Stimulated activated CD4-positive, alpha-beta T cell treated with anti-CD3 and anti-CD28 coated beads, TNF-alpha, amount 100 ng/mL, for 4 hours (primary cell): ENCODE measurements at places on chromosomes 3 and 15.

GRCh38 chr15:68774120-68774519 is 46.6 kb downstream of the ANP32A start:
- DNase-seq, result no peak

DNA sequence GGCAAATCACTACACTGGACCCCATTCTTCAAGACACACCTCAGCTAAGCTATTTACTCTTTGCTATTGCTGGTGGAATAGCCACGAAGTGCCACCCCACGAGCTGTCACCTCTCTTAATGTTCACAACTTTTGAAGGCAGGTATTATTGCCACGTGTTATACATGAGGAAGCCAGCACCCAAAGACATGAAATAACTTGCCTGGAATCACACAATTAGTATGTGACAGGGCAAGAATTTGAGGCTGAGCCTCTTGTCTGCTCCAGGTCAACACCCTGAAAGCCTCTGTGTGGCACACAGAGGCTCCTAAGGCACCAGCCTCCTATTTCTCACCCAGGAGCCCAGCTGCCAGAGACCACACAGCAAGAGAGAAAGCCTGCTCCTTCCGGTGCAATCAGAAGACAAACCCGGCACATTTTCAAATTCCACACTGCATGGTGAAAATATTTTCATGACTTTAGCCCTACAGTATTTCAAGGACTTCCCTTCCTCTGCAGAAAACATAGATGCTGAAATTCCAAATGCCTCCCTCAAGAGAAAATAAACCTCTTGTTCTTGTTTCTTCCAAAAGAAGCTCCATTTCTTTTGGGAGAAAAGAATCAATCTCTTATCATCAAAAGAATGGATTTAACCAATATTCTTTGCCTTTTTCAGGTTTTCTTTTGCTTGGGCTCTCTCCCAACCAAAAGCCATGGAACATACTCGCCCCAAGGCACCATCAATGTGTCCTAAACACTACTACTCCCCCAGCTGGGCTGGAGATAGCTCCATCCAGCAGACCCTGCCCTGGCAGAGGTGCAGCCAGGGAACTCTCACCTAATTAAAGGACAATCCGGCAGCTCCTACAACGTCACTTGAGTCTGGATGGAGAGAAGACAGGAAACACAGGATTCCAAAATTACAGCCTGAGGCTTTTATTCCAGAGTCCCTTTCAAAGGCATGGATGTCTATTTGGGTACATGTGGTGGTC is 84.7 kb upstream of the THBS1 start:
- no peak for DNase-seq

DNA sequence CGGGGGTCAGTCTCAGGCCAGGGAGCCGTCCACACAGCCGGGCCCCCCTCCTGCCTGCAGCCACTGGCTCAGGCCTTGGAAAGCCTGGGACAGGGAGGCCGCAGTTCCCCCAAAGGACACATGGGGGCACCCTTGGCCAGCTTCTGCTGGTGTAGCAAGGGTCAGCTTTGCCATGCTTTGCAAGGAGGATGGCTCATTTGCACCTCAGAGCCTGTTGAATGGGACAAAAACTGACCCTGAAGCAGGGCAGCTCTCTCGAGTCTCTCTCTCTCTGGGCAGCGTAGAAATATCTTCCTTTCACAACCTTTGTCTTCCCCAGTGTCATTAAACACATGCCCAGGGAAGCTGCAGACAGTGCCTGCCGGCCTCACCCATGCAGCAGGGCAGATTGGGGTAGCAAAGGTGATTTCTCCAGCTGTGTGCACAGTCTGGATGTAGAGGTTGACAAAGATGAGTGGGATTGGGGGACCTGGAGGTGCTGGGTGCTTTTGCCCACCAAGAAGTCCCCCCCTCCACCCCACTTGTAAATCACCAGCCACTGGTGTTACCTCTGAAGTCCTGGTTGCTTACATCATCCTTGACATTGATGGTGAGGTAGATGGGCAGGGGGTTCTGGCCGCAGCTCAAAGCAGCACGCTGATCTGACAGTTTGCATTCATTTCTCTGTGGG is 17.4 kb upstream of the EHD4 start:
- DNase-seq, result peak; percentile 86

DNA sequence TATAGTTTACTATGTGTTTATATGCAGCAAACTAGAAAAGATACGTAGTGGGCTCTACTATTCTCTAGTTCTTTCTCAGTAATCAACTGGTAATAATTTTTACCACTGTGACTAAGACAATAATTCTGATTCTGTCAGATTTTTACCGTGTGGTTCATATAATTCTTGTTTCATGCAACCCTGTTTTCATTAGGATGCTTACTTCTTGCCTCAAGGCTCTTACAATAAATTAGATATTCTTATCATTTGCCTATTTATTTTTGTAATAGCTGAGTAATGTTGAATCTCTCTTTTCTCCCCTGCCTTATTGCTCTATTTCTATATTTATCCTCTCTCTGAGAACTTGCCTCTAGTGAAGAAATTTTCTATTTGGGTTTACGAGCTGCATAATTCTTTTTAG is 524.7 kb downstream of the NAALADL2 start:
- no peak for DNase-seq

- DNase-seq, result no peak
Measured at GRCh38 chr3:119175872-119176756, 2.7 kb downstream of the UPK1B start.

DNA sequence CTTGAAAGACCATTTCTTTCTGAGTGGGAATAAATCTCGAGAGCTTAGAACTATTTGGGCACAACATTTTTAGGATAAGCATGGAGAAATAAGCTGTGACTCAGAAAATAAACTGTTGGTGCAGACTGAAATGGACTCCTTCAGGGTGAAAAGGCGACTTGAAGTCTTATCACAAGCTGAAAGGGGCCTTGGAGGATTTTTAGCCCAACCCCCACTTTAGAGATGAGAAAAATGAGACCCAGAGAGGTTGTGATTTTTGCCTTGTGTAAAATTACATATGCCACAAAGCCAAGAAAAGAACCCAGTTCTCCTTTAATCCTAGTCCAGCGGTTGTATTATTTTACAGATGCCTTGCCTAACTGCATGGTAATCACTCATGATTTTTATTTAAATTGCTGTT is 1.5 kb downstream of the ATP1B3 start:
- DNase-seq, result no peak

GRCh38 chr15:61621146-61621545 is 392.0 kb upstream of the RORA start:
- DNase-seq, result no peak

- no peak for DNase-seq
Measured at GRCh38 chr15:25170113-25170731, 215.4 kb downstream of the SNRPN start.

DNA sequence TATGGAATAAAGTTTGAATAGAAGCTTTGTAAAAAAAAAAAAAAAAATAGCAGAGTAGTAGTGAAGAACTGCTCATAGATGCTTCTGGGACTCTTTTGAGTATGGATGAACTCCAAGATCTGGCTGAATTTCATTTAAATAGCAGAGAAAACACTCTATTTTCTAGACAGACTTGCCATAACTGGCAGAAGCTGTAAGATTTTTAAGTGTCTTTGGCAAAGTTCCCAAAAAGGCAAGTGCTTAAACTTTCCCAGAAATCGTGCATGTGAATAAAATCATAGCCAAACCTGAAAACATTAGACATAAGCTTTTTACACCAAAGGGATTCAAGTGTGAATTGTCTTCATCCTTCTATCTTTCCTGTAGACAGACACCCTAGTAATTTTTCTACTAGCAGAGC is 110.3 kb upstream of the MITF start:
- no peak for DNase-seq

DNA sequence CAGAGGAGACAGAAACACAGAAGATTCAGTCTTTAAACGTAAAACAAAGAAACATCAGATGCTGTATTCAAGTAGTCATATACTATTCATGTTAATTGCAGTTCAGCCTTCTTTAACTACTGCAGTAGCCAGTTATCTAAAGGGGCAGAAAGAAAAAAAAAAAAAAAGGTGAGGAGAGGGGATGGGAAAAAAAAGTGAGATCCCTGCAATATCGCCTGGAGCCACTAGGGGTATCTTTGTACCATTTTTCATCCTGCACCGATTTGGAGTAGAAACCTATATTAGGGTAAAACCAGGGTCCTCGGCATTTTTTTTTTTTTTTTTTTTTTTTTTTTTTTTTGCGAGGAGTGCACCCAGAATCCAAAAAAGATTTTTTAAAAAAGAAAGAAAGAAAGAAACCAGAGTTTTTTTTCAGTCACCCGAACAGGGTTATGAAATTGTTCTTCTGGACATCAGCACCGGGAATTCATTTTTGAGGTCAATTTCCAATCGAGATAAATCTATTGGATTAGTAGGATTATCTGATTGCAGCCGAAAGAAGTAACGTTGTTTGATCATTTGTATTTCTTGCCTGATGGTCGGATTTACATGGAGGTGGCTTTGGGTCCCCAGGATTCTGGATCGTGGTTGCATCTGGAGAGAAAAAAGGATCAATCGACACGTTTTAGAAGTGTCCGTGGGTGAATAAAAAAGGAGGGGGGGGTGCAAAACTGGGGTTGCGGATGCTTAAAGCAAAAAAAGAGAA is 186.7 kb downstream of the NLGN1 start:
- no peak for DNase-seq

GRCh38 chr3:157351981-157352380 is 84.7 kb upstream of the PTX3 start:
- no peak for DNase-seq

GRCh38 chr3:195059471-195060216 is 211.3 kb downstream of the XXYLT1 start:
- no peak for DNase-seq

DNA sequence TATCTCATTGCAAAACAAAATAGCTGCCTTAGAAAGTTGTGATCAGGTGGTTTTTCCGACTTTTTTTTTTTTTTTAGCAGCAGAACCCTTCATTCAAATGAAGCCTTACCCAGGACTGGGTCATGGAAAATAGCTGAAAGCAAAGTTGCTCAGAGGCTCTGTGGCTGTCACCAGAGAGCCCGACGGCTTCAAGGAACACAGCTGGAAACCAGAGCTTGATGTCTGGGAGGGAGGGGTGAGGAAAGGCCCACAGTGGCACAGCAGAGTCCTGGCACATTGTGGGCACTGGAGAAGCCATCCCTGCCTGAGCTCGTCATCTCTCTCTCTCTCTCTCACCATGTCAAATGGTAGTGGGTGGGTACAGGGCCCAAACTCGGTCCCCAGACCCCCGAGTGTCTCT is 77.5 kb downstream of the RPN1 start:
- DNase-seq, result no peak

- DNase-seq, result no peak
Measured at GRCh38 chr3:58588030-58588614, 10.9 kb upstream of the FAM107A start.

DNA sequence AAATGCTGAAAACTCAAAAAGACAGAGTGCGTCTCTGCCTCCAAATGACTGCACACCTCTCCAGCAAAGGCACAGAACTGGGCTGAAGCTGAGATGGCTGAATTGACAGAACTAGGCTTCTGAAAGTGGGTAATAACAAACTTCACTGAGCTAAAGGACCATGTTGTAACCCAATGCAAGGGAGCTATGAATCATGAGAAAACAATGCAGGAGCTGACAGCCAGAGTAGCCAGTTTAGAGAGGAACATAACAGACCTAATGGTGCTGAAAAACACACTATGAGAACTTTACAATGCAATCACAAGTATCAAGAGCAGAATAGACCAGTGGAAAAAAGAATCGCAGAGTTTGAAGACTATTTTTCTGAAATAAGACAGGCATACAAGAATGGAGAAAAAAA is 10.1 kb upstream of the AVEN start:
- no peak for DNase-seq

GRCh38 chr3:11136830-11137626 is 17.3 kb upstream of the HRH1 start:
- DNase-seq, result no peak

DNA sequence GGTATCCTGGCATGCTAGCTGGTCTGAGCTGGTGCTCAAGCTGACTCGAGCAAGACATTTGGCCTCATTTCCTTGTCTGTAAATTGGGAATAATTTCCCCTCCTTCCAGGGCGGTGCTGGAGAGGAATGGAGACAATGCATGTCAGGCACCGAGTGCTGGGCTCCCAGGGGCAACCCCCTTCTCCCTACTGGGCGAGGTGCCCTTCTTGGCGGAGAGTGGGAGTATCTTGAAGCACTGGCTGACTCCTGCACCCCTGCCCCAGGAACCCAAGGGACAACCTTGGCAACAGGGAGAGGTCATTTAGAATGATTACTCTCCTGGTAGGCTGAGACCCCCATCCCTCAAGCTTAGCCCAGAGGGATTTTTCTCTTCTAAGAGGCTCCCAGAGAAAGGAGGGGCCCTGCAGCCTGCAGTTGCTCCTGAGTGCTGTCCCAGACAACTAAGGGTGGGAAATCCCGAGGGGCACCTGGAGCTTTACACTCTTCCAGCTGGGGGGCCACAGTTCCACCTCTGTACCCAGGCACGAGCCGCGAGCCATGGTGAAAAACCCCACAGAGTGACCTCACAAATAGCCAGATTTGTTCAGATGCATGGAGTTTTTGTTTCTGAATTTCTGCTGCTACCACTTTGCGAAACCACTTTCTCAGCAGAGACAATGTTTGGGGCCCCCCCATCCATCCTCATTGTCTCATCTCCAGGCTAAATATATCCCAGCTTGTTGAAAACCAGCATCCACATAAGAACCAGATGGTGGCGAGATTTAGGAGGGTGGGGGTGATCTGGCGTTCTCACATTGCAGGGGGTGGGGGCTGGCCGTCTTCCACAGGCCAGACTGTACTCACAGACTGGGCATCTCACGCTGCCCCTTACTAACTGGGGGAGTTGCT is 44.8 kb downstream of the ABTB1 start:
- DNase-seq, result no peak

GRCh38 chr3:22887664-22888291 is 315.3 kb upstream of the UBE2E2 start:
- no peak for DNase-seq

DNA sequence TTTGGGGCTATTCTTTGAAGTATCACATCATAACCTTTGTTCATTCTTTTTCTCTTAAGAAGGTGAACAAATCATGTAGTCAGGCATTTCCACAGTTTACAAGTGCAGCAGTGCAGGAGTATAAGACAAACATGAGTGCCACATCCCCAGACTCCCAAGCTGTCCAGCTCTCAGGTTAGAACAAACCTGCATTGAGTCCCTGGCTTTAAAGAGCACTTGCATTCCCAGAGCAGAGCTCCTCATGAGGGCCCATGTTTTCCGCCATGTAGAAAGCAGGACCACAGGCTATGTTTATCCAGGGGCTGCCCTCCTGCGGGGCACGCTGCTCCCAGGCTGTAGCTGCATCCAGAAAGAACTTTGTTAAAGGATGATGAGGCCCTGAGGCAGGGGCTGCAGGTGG is 267.7 kb downstream of the TLE3 start:
- DNase-seq, result no peak
